ENCODE measurements at places on chromosomes 5 and 9.

DNA sequence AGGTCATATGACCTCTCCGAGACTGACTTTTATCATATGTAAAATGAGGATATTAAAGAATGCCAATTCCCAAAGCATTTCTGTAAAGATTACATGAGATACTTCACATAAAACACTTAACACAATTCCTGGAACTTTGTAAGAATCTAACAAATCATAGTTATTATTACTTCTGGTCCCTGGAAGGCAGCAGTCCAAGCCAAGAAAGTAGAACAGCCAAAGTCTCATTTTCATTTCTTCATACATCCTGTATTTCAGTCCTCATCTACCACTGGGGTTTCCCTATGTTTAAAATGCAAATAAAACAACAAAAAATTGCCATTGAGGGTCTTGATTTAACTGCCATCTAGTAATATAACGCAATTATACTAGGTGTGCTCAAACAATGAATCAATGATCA lies 179.5 kb downstream of the MARCHF11 start:
- DNase-seq: no peak

GRCh38 chr5:96297867-96298266 lies 135.2 kb downstream of the PCSK1 start:
- no peak for DNase-seq

DNA sequence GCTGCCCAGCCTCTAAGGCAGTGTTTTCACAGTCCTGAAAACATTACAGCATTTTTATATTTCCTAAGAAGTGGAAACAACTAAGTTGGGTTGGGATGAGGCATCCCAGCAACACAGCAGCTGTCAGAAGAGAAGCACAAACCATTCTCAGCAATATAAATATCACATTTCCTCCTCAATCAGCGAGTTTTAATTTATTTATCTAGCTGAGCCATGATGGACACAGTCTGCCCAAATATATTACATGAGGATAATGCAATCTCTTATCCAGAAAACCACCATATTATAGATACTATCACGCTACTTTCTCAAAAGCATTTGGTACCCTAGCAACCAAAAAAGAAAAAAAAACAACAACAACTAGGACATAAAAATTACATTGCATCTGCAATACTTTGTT lies 158.5 kb downstream of the FSTL4 start:
- DNase-seq: no peak

- no peak for DNase-seq
These were observed 115.4 kb downstream of the SLC25A46 start for GRCh38 chr5:110854200-110854599.

Measured in activated T-cell treated with anti-CD3 and anti-CD28 coated beads, Interleukin-2, amount 50 U/mL, for 24 hours (primary cell).